ENCODE measurements at places on chromosomes 11 and 22. TPM values are rescaled to one million over a fixed set of nuclear protein-coding genes. Genes with fewer than 3 reads are reported as not detected.

- no peak for DNase-seq
Observed at GRCh38 chr22:49129736-49130135, 697.9 kb downstream of the BRD1 start.

The OR51S1 gene
- not detected for total RNA-seq

GRCh38 chr11:83706566-83706965 is 420.4 kb upstream of the CCDC90B start:
- DNase-seq: no peak

The DUSP8 gene
- total RNA-seq: 0.23 TPM

GRCh38 chr11:32044158-32044863 is 46.6 kb upstream of the RCN1 start:
- no peak for DNase-seq

GRCh38 chr11:60389279-60389910 is 6.9 kb upstream of the MS4A14 start:
- DNase-seq: no peak

The SMC1B gene
- total RNA-seq: not detected

DNA sequence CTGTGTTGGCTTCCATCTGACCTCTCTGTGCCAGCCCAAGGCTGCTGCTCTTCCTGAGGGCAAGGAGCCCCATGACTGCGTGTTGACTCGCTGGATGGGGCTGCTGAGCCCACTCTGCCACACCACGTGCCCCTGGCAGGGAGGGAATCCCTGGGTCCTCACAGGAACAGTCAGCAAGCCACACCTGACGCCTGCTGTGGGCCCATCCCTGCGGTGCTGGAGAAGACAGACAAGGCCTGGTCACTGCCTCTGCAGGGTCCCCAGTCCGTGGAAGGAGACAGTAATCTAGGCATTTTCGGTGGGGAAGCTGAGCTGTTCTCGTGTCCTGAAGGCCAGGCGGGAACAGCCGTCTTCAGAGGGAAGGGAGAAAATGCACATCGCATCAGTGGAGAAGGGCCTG is 10.6 kb upstream of the PPP6R3 start:
- no peak for DNase-seq

The LARGE1 gene
- total RNA-seq: 27.2 TPM

- DNase-seq: no peak
Observed at GRCh38 chr11:119181677-119182412, 3.4 kb upstream of the NHERF4 start.

GRCh38 chr22:25514436-25515180 is 49.9 kb upstream of the GRK3 start:
- no peak for DNase-seq

GRCh38 chr11:43234881-43235280 is 76.9 kb upstream of the API5 start:
- DNase-seq: no peak

The APOL5 gene
- total RNA-seq: not detected

GRCh38 chr11:104369761-104370160 is 205.8 kb upstream of the PDGFD start:
- no peak for DNase-seq

DNA sequence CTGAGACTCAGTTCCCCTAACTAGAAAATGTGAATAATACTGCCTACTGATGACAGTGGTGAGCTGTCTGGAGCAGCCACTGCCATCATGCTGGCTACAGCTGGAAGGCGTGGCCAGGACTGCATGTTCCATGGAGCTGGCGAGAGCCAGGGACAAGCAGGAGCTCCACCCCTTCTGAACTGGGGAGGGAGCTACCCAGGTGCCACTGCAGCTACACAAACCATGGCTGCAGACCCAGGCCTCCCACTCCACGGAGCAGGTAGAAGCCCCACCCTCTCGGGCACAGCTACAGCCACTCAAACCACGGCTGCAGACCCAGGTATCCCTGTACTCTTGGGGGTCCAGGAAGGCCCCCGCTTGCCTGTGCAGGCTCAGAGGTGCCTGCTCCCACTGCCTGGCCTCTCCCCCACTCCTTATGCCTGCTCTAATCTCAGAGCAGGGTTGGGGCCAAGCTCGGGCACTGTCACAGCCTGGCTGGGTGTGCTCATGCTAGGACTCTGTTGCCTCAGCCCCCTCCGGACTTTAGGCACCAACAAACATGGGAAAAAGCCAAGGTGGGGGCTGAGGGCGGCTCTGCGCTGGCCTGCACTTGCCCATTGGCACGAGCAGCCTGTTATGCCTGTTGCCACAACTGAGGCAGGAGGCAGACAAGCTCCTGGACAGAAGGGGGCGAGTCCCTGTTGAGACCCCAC is 51.7 kb downstream of the RAB30 start:
- no peak for DNase-seq

- DNase-seq: peak; percentile 61
Observed at GRCh38 chr11:87097582-87097981, 59.8 kb downstream of the TMEM135 start.

- no peak for DNase-seq
Observed at GRCh38 chr22:44714703-44715350, 12.8 kb downstream of the PRR5 start.

DNA sequence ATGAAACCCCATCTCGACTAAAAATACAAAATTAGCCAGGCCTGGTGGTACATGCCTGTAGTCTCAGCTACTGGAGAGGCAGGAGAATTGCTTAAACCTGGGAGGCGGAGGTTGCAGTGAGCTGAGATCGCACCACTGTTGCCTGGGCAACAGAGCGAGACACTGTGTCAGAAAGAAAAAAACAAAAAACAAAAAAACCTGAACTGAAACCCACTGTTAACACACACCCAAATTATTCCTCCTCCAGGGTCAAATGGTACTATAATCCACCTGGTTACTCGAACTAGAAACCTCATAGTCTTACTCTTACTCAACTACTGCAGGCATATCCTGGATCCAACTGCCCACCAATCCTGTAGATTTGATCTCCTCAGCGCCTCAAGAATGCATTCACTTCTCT is 35.5 kb downstream of the USP28 start:
- DNase-seq: no peak

The PATE2 gene
- not detected for total RNA-seq

- no peak for DNase-seq
Observed at GRCh38 chr22:26404851-26405421, 24.1 kb upstream of the ASPHD2 start.

The GAS2L1 gene
- 14.3 TPM for total RNA-seq

The JAML gene
- 1.9 TPM for total RNA-seq

The SCGB2A2 gene
- not detected for total RNA-seq

DNA sequence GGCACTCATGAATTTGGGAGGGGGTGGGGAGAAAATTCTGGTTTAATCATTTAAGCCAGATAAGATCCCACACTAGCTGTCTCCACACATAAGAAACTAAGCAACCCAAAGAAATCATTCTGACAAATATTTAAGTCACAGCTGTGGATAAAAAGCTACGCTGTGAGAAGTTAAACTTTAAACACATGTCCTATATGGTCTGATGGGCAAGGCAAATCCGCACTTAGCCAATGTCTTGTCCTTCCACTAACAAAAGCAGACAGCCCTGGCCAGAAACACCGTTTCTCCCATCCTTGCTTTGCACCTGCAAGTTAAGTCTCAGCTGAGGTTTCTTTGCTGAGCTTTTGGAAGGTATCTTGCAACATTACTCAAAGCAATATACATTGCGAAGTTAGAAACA is 68.0 kb downstream of the ETS1 start:
- no peak for DNase-seq

DNA sequence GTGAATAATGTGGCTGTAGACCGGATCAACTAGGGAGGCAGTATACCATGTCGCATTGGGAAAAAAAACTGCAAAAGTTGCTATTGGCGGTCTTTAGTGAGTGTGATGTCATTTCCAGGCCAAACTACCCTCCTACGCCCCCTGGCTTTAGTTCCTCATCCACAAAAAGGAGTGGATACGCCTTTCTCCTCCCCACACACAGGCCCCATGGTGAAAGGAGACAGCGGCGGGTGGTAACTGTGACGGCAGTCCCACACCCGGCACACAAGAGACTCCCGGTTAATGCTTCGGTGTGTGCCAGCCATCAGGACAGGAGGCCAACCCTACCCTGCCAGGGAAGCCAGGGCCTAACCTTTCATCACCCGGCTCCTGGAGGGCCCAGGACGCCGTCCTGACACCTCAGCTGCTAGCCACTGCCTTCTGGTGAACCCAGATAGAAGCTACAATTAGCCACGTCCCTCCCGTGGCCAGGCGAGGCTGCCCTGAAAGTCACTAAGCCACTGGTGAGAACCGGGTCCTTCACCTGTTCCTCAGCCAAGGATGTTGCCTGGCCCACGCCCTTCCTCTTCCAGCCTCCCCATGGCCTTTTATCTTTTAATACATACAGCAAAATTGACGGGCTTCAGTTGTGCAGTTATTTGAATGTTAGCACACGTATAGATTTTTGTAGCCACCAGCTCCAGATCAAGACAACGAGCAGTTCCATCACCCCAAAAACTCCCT is 10.8 kb downstream of the TP53I11 start:
- DNase-seq: no peak

GRCh38 chr11:117610901-117611300 is 186.1 kb downstream of the DSCAML1 start:
- no peak for DNase-seq

The OR5A1 gene
- total RNA-seq: not detected

DNA sequence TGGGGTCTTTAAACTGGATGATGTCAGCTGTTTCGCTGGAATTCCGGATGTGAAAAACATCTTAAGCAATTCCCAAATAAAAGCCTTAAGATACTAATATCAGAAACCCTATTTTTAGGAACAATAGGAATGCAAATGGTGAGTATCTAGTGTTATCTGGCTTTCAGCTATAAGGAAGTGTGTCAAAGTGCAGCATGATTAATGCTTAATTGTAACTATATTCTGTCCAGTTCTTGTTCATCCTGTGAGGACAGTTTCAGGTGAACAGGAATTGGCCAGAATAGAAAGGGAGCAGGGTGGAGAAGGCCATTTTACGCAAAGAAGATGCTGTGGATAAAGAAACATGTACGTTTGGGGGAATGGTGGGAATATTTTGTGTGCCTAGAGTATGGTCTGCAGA is 108.2 kb downstream of the RASSF10 start:
- no peak for DNase-seq

The RBM4B gene
- 8.1 TPM for total RNA-seq

DNA sequence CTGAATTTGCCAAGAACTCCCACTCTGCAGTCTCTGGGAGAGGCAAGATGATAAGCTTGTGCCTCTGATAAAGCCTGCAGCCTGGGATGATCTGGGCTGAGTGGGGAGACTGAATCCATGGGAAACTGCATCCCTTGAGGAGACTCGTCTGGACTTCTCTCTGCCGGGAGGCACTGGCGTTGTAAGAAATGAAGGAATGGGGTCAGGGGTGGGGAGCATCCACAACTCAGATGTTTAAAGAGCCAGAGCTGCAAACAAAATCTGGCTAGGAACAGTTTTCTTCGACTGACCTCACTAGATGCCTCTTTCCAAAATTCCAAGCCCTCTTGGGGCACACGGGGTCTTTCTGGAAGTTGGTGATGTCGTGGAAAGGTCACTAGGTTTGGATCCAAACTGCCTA is 64.4 kb downstream of the SPON1 start:
- DNase-seq: no peak

- no peak for DNase-seq
Observed at GRCh38 chr11:34680206-34680605, 59.3 kb downstream of the EHF start.

The F2 gene
- 1,408 TPM for total RNA-seq

The TNNT3 gene
- not detected for total RNA-seq

GRCh38 chr22:36465232-36466021 is 16.0 kb downstream of the TXN2 start:
- peak; percentile 92 for DNase-seq

DNA sequence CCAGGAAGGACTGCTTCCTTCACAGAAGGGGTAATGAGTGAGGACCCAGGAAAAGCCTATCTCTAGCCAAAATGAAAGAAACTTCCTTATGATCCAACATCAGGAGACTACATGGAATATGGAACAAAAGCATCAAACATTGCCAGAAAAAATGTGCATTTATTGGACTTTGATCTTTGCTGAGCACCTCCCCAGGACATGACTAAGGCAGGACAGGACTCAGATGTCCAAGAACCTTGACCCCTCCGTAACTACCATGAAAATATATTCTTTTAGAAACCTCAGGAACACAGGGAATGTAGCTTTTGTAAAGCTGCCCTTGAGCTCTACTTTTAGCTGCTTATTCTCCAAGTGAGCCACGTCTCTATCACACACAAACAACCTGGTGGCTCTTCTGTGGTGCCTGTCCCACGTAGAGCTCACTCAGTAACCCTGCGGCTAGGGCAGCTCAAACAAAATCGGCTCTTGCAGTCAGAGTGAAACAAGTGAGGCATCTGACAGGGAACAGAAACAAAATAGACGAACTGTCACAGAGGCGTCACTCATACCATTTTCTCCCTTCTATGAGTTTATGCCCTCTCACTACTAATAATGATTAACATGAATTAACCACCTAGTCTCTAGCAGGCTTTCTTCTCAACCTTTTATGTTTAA is 471.5 kb upstream of the API5 start:
- DNase-seq: no peak

The MISFA gene
- total RNA-seq: 1.2 TPM

The RCOR2 gene
- total RNA-seq: 0.23 TPM
